Bronchial epithelial cell (primary cell): ENCODE measurements at places on chromosomes 1 and 21. TPM values are rescaled to one million over a fixed set of nuclear protein-coding genes. Genes with fewer than 3 reads are reported as not detected.
A peak's percentile ranks its signal among the peaks of the same experiment; 100 is the strongest.

DNA sequence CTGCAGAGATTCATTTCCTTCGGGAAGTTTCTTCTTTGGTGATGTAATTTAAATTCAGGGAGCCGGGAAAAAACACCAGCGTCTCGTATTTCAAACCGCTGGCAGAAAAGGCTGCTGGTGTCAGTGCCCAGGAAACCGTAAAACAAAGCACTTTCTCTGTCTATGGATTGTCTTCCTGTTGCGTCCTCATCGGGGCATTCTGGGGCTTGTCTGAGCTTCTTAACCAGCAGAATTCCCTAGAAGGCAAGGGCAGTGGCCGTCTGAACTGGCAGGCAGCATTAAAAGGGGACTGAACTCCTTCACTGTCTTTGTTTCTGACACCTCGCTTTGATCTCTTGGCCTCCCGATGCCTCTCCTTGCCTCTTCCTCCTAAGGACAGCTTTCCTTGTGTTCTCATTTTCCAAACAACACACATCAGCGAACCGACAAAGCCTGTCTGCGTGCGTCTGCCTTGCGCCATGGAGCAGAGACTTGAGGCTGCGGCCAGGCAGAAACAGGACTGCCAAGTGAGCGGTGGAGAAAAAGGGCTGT, 391.6 kb upstream of the VAMP3 start:
- DNase-seq: peak; percentile 84

- DNase-seq: no peak
Observed at GRCh38 chr1:25206201-25206600, 26.1 kb downstream of the SYF2 start.

DNA sequence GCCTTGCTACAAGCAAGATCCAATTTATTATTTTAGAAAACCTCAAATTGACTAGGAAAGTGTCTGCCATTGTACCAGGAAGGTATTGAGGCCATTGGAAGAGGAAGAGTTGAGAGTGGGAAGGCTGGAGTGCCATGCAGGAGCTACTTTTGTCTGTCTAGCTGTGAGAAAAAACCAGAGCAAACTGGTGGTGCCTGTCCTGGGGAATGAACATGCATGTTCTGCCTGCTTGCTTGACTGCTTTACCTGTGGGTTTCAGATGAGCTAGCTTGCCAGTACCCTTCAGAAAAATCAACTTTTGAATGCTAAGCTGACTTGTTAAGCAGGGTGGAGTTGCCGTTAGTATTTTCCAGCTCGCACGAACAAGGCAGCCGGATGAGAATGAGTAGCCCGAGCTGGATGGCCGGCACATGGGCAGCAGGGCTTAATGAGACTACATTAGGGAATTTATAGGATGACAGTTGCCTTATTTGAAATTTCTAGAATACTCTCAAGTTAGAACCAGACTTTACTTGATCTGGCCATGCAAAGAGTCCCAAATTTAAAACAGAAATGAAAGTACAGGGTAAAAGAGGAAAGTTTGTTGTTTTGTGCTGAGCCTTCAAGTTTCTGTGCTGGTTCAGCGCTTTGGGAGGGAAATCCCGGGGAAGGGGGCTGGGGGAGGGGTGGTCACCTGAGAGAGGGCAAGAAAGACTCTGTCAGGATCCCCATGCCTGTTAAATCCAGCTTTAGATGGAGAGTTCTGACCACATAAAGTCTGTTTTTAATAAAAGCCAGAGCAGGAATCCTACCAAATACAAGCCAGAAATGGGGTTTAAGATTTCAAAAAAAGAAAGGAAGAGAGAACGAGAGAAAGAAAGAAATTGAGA, 29.6 kb upstream of the C1orf105 start:
- peak; percentile 34 for DNase-seq

DNA sequence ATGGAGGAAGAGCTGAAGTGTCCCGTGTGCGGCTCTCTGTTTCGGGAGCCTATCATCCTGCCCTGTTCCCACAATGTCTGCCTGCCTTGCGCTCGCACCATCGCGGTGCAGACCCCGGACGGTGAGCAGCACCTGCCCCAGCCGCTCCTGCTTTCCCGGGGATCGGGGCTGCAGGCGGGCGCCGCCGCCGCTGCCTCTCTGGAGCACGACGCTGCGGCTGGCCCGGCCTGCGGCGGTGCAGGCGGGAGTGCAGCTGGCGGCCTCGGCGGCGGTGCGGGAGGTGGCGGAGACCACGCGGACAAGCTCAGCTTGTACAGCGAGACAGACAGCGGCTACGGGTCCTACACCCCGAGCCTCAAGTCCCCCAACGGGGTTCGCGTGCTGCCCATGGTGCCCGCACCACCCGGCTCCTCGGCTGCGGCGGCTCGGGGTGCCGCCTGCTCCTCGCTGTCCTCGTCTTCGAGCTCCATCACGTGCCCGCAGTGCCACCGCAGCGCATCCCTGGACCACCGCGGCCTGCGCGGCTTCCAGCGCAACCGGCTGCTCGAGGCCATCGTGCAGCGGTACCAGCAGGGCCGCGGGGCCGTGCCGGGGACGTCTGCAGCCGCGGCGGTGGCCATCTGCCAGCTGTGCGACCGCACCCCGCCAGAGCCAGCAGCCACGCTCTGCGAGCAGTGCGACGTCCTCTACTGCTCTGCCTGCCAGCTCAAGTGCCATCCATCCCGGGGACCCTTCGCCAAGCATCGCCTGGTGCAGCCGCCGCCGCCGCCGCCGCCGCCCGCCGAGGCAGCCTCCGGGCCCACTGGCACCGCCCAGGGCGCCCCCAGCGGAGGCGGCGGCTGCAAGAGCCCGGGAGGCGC, 1.3 kb downstream of the TRIM67 start:
- DNase-seq: no peak

The PTPRC gene
- not detected in 2 replicates for total RNA-seq
